Stimulated activated CD8-positive, alpha-beta memory T cell treated with anti-CD3 and anti-CD28 coated beads, Interleukin-12 subunit alpha, Interleukin-12 subunit beta, amount 100 ng/mL, for 1 hour (primary cell): ENCODE measurements at places on chromosomes 7 and 10.

GRCh38 chr10:131853610-131853964 is 47.2 kb upstream of the PPP2R2D start:
- DNase-seq: no peak

- no peak for DNase-seq
Measured at GRCh38 chr7:44048031-44048795, 3.7 kb downstream of the DBNL start.

GRCh38 chr10:102675666-102676533 is 31.6 kb downstream of the TRIM8 start:
- no peak for DNase-seq

DNA sequence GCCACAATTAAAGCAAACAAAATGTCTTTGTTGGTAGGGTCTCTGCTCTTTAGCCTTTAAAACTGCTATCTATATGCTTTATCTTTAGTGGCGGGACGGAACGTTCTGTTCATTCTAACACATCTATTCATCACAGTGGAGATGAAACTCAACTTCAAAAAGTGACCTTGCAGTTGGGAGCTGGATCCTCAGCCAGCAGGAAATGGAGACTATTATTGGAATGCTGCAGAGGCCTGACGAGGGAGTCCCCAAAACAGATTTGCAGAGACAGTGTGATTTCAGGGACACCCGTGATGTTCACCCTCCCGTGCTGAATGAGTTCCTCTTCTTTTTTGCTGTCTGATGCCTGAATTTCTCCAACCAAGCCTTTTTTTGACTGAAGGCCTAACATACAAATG is 306.0 kb upstream of the SHH start:
- no peak for DNase-seq

DNA sequence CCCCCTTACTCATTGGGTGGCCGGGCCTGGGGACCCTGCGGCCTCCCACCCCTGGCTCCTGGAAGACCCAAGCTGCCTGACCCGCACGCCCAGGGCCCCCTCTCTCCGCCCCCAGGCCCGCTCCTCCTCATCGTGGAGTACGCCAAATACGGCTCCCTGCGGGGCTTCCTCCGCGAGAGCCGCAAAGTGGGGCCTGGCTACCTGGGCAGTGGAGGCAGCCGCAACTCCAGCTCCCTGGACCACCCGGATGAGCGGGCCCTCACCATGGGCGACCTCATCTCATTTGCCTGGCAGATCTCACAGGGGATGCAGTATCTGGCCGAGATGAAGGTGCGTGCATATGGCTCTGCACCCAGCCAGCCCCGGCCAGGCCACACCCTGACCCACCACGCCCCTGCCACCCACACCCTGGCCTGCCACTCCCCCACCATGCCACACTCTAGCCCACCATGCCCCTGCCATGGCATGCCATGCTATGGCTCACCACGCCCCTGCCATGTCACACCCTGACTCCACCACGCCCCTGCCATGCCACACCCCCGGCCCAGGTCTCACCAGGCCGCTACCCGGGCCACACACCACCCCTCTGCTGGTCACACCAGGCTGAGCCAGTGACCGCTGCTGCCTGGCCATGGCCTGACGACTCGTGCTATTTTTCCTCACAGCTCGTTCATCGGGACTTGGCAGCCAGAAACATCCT is 18.7 kb upstream of the CSGALNACT2 start:
- DNase-seq: no peak

- DNase-seq: no peak
Measured at GRCh38 chr7:43559171-43559945, 23.6 kb upstream of the STK17A start.

DNA sequence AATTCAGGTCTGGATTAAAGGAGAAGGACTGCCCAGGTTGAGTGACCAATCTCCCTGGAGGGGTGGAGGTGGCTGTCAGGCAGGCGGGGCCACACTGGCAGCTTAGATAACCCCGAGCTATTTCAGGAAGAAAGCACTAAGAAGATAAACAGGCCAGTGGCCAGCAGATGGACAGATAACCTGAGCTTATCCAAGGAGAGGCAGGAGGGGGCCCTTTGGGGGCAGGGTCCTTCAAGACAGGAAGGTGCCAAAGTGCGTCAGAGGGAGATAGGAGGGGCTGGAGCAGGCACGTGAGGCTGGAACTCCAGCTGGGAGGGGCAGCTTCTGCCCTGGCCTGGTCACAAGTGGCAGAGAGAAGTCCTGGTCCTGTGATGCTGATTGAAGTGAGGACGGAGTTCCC is 29.8 kb upstream of the PODXL start:
- no peak for DNase-seq

DNA sequence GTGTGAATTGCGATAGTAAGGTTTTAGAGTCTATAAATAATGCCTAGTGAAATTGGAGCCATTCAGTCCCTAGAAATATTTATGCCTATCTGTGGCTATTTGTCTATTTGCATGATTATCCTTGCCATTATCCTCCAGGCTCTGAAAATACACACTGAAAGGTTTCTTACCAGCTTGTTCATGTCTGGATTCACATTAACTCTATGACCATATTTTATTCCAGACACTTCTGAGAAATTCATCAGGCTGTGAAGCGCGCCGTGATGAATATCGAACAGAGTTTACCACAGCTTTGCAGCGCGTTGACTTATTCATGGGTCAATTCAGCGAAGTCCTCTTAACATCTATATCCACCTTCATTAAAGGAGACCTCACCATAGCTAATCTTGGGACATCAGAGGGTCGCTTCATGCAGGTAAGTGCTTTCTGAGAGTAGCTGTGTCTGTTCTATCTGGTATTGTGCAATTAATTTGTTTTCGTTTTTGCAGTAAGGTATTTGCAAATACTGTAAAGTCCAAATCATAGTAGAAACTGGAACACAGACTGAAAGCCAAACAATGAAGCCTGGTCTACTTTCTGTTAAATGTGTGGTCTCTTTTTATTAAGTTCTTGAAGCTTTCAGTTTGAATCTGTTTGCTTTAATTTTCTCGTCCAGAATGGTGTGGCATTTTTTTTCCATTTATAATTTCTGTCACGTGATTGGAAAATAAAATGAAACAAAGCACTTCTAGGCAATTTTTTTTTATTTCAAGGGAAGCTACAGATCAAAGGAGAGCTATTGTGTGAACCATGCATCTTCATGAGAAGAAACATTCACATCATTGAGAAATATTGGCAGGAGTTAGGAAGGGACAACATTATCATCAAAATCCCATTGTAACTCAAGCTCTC is 59.7 kb downstream of the MET start:
- DNase-seq: no peak

DNA sequence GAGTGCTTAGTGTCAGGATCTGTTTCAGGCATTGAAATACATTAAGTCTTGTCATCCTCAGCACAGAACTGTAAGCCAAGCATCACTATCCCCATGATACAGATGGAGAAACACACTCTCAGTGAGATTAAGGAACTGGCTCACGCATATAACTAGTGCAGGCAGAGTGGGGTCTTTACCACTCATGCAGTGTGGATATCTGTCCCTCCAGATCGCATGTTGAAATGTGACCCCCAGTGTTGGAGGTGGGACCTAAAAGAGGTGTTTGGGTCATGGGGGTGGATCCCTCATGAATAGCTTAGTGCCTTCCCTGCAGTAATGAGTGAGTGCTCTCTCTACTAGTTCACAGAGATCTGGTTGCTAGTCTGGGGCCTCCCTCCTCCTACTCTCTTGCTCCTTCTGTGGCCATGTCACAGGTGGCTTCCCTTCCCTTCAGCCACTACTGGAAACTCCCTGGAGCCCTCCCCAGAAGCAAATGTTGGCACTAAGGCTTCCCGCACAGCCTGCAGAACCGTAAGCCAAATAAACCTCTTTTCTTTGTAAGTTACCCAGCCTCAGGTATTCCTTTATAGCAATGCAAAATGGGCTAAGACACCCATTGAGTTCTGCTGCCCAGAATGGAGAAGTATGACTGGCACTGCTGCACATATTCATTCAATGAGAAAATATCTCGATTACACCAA is 31.8 kb upstream of the MSMB start:
- no peak for DNase-seq

GRCh38 chr7:158260567-158261361 is 326.9 kb downstream of the PTPRN2 start:
- DNase-seq: no peak

GRCh38 chr7:102012941-102013461 is 195.6 kb downstream of the CUX1 start:
- DNase-seq: no peak

- DNase-seq: no peak
Measured at GRCh38 chr7:36224934-36225858, 72.1 kb downstream of the EEPD1 start.

DNA sequence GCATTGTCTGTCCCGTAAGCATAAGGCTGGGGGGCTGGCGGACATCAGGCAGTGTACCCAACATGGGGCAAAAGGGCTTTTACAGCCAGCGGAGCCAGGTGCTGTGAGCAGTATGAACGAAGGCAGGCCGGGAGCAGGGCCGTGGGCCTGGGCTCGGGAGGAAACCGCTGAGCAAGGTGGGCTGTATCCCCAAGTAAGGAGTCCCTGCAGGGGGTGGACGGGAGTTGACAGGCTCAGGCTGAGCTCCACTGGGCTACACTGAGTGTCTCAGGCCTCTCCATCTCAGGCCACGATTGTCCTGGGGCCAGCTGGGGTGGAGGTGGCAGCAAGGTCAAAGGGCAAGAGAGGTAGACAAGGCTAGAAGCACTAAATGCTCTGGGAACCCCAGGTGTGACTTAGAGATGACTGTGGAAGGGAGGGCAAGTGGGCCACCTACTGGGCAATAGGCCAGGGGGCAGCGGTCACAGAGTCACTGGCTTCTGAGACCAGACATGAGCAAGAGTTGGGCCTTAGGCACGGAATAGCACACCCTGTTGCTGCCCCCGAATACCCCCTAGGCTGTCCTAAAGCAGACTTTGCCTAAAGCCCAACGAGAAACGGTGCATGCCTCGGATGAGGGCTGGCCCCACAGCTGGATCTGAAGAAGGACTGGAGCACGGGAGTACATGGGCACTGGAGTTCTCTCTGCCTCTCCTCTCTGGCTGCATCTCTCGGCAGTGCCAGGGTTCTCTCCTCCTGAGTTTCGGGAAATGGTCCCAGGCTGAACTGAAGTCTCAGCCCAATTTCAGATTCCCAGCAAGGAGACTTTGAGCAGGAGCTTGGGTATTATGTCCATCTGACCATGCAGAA is 10.8 kb upstream of the RAMP3 start:
- DNase-seq: no peak

GRCh38 chr10:3222068-3222467 is 49.5 kb upstream of the PITRM1 start:
- no peak for DNase-seq

GRCh38 chr7:31413766-31414165 is 73.2 kb upstream of the NEUROD6 start:
- no peak for DNase-seq

GRCh38 chr7:123621707-123622106 is 20.1 kb downstream of the ASB15 start:
- DNase-seq: no peak

DNA sequence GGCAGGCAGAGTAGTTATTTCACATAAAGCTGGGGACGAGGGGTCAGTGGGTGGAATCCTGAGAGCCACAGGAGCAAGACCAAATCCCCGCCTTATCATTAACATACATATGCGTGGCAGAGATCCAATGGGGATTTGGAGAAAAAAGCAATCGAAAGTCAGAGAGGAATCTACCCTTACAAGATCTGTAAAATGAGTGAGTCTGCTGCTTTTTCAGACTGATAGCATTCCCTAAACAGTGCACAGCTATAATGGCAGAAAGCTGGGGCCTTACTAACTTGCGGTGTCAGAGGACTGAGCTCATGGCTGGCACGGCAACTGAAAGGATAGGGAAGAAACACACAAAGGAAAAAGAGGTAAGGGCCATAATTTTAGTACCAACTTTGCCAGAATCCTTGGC is 25.0 kb downstream of the GPR22 start:
- DNase-seq: no peak

DNA sequence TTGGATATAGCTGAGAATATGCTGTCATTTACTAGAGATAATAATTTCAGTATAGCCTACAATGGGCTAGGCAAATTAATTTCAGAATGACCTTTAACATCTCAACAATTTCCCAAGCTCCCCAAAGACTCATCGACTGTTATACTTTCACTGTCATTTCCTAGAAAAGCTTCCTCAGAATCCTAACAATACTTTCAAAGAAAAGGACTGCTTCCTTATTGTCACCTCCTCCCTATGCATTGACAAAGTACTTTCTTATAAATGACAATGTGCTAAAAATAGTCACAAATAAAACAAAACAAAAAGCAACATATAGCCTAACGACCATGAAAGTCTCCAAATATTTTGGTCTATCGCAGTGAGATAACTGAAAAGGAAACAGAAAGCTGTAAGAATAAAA is 272.6 kb downstream of the ELMO1 start:
- no peak for DNase-seq

DNA sequence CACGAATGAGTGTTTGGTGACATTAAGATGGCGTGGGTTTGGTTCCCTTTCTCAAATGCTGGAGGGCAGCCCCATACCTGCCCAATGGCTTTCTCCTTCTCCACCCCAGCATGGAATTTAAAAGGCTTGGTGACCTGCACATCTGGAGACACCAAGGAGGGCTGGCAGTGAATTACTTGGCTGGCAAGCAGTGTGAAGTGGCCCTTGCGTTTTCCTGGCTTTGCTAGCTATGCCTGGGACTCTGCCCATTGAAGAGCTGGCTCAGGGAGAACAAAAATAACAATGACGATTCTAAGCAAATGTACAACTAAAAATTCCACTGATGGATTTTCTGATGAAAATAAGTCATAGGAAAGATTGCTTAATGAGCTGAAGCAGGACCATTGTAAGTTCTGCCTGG is 203.7 kb downstream of the CYP26A1 start:
- DNase-seq: no peak

- DNase-seq: no peak
Measured at GRCh38 chr10:78203915-78204818, 170.5 kb downstream of the RPS24 start.

DNA sequence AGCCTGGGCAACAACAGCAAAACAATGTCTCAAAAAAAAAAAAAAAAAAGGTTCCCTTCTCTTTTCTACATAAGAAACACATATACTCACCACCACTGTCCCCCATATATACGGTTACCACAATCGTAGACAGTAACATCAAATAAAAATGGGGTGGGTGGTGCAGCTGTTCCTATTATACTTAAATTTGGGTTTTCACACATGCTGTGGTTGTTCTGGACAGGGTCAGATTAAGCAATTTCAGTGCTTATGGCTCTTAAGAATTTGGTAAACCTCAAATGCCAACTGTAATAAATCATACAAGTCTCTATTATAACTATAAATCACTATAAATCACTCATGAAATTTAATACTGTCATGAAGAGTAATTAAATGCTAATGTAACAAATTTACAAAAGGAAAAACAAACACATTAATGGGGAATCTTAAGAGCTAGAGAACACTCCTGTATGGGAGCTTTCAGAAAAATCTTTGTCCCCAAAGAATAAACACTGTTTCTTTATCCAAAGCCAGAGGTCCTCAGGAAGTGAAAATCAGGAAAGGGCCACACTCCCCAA is 143.6 kb downstream of the GLI3 start:
- no peak for DNase-seq

- no peak for DNase-seq
Measured at GRCh38 chr7:158837790-158838637, 8.7 kb upstream of the ESYT2 start.

GRCh38 chr10:2992401-2993198 is 74.7 kb upstream of the PFKP start:
- no peak for DNase-seq
